GOT3 (cell line): ENCODE measurements at places on chromosomes 1 and 21.

- no peak for DNase-seq
Observed at GRCh38 chr21:15631342-15631741, 98.4 kb upstream of the USP25 start.

GRCh38 chr1:162633081-162633762 is 958 bp downstream of the DDR2 start:
- DNase-seq: no peak

DNA sequence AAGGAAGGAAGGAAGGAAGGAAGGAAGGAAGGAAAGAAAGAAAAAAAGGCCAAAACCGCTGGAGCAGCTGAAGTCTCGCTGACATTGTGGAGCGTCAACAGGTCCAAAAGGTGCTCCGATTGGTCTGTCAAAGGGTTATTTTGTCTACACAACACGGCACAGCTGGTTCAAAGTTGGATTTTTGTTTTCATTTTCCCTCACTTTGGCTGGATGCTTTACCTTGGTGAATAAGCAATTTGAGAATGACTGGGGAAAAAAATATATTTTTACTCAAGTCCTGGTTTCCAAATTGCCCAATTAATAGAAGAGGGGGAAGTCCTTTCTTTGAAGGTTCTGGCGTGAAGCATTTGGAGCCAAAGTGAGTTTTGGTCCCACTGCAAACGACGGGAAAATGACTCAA is 19.3 kb upstream of the PAX7 start:
- DNase-seq: no peak

DNA sequence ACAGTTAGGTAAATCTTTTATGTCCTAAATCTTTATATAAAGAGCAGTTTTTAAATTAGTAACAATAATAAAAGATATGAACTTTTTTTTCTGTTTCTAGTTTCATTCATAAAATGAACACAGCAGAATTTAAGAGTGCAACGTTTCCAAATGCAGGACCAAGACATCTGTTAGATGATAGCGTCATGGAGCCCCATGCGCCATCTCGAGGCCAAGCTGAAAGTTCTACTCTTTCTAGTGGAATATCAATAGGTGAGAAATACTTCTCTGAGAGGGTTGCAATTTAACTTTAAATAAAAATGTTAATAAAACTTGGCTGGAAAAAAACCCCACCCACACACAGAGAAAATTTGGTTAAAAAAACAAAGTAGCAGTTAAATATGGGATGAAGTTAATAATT is 15.0 kb upstream of the ANGPTL1 start:
- DNase-seq: no peak

DNA sequence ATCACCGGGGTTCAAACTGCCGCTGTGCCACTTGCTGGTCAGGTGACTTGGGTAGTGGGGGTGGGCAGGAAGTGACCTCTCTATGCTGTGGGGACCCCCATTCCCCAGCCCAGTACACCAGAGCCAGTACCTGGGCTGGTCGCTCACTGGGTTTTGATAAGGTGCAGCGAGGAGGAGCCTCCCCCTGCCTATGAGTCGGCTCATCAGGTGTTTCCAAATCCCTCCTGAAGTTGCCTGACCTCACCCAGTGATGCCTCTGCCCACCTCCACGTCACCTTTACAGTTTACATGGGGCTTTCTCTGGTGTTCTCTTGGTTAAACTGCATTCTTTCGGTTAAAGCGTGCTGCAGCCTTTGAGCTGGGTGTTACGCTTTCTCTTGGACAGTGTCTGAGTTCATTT is 58.2 kb downstream of the ARHGEF10L start:
- no peak for DNase-seq

DNA sequence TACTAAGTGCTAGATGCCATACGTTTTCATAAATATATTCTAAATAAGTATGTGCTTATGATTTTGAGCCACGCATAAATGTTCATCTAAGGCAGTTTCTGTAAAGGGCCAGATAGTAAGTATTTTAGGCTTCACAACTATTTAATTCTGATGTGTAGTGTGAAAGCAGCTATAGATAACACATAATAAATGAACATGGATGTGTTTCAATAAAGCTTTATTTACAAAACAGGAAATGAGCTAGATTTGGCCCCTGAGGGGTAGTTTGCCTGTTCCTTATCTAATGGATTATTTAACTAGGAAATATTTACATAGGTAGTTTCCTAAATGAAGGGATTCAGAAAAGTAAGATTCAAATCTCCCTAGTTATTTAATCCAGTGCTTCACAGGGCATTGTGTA is 557.6 kb upstream of the PKN2 start:
- DNase-seq: no peak

- DNase-seq: no peak
Observed at GRCh38 chr21:38254970-38255369, 1.8 kb upstream of the KCNJ15 start.

DNA sequence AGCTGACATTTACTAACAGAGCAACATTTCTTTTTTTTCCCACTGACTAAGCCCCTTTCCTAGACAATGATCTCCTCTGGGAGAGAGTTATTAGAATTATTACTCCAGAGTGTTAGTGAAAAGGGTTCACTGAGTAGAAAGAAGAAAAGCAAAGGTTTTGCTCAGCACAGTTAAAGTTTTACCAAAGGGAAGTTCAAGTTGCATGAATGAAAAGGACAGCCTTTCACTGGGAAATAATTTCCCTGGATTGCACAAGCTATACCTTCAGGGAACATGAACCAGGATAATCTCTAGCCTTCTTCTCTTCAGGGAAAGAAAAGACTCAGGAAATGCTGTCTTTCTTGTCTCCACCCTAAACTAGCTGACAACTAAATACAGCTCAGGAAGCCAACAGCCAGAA is 71.4 kb upstream of the ESRRG start:
- DNase-seq: no peak

DNA sequence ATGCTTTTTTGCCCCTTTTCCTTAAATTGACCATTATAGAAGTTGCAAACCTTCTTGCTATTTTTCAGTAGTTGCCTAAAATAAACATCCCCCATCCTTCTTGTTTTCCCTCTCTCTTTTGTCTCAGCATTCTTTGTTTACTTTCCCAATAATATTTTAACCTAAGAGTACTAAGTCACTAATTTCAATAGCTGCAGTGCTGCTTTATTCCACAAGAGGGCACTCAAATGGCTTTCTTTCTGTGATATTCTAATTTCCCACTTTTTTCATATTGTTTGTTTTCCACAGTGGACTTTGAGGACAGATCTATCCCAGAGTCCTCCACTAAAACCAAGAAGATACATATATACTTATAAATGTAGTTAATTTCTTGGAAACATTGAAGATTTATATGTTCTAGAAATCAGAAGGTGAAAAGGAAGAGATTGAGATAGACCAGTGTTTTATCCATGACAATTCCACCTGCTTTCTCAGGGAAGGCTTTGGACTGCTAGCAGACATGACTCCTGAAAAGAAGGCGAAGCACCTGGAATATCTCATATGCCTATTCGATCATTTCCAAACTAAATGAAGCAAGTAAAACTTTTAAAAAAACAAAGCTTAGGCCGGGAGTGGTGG is 104.8 kb upstream of the GRIK1 start:
- no peak for DNase-seq

DNA sequence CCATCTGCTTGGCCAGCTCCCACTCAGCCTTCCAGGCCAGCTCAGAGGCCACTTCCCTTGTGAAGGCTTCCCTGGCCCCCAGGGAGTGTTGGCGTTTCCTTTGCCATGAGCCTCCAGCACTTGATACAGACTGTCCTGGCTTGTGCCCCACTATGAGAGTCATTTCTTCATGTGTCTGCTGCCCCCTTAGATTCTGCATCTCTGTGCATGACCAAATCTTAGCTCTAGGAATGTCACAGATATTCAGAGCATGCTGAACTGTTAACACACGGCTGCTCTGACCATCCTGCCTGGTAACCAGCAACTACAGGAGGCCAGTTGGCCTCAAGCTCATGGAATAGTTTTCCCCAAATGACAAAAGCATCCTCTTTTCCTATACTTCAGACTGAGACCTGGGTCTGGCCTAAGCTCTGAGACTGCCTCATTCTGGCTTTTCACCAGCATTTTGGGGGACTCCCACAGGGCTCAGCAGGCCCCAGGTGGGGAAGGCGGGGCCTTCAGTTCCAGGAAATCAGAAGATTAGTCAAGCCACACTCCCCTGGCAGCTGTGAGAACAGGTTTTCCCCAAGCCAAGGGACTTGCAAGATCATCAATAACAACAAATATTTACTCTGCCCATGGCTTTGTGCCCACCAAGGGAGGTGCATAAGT is 182.6 kb upstream of the EDN2 start:
- DNase-seq: no peak

DNA sequence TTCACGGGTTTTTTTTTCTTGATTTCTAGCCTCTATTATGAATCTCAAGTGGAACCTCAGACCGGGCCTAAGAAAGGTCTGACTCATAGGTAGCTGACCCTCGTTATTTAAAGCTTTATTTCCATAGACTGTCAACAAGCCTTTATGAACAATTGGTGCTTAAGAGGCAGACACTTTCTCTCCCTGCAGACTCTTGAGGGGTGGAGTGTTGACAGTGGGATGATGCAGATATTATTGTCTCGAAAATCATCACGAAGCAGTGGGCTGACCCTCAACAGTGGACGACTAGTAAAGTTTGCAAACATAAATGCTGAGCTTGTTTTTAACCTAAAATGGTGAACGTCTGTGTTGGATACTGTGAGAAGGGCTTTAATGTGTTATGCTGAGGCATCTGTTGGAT is 1.8 kb downstream of the SFT2D2 start:
- DNase-seq: no peak

DNA sequence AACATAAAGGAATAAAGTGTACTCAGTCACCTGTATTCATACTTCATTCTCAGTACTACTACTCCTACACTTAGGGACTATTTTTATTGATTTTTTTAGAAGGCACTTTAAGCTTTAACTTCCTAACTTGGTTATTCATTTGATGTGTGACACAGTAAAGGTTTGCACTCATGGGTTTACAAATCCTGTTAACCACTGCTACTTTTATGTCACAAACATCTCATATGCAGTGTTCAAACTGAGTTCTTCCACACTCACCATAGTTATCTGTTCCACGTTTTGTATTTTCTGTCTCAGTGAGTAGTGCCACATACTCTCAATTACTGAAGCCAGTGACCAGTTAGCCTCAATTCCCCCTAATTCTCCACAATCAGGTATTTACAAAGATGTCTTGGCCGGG is 33.2 kb downstream of the RCOR3 start:
- no peak for DNase-seq

GRCh38 chr1:108699375-108700332 is 7.5 kb downstream of the PRPF38B start:
- DNase-seq: no peak

DNA sequence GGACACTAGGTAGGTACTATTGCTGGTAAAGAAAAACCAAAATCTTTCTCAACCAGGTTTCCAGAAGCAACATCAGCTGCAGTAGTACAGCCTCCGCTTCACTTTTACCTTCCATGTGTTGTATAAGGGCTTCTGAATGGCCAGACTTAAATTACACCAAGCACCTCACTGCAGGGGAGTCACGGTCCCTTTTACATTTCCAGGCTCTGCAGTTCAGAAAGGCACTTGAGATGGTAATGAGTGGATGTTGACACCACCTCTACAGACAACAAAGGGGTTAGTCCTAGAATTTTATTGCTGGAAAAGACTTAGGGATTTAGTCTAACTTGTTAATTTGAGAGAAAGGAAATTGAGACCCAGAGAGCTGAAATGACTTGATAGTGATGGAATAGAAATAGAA is 12.0 kb upstream of the DUSP12 start:
- DNase-seq: no peak

- DNase-seq: no peak
Observed at GRCh38 chr1:60895252-60895651, 187.1 kb upstream of the NFIA start.

DNA sequence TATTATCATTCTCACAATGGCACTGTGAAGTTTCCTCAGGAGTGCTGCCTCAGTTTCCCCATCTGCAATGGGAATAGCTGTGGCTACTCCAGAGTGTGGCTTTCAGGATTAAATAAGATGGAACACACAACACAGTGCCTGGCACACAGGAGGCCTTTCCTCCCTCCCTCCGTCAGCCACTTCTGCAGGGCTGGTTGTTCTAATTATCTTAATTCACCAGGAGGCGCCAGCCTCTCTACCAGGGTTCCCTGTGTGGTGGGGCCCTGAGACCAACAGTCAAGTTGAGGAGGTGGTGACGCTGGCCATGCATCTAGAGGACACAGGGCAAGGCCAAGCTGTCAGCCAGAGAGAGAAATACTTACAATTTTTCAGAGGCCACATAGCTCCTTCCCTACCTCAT is 6.3 kb upstream of the FOXO6 start:
- no peak for DNase-seq

DNA sequence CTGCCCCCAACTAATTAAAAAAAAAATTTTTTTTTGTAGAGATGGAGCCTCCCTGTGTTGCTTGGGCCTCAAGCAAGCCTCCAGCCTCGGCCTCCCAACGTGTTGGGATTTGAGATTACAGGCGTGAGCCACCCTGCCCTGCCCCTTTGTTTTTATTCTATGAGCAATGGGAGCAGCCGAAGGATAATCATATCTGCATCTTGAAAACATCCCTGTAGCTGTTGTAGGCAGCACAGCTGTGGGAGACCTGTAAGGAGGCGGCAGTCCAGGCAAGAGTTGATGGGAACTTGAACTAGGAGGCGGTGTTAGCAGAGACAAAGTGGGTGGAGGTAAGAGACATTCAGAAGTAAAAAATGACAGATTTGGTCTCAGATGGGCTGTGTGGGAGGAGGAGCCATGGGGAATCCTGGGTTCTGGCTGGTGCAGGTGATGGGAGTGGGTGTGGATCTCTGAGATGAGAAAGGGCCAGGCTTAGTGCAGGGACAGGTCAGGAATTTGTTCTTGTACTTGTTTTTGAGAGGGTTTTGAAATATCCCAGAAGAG is 31.3 kb downstream of the STUM start:
- DNase-seq: no peak
